ENCODE measurements at places on chromosomes 1 and 21.

- DNase-seq, result no peak
Observed at GRCh38 chr1:179095924-179096323, 14.1 kb downstream of the TOR3A start.

DNA sequence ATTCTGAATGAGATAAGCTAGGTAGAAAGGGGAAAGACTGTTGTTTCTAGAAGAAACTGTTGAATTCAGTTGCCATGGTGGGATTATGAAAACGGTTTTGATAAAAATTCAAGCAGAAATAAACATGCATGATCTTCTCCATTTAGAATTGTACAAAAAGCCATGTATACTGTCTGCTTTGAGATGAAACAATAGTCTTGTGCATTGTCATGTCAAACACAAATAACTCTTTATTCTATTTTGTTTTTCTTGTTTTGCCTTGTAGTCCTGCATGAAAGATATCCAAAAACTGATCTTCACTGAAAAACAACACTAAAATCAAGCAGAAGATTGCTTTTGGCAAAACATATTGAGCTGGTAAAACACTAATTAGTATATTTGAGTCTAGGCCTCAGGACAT is 659.9 kb downstream of the LTN1 start:
- DNase-seq, result no peak

- no peak for DNase-seq
Observed at GRCh38 chr1:53599481-53599880, 139.5 kb downstream of the GLIS1 start.

DNA sequence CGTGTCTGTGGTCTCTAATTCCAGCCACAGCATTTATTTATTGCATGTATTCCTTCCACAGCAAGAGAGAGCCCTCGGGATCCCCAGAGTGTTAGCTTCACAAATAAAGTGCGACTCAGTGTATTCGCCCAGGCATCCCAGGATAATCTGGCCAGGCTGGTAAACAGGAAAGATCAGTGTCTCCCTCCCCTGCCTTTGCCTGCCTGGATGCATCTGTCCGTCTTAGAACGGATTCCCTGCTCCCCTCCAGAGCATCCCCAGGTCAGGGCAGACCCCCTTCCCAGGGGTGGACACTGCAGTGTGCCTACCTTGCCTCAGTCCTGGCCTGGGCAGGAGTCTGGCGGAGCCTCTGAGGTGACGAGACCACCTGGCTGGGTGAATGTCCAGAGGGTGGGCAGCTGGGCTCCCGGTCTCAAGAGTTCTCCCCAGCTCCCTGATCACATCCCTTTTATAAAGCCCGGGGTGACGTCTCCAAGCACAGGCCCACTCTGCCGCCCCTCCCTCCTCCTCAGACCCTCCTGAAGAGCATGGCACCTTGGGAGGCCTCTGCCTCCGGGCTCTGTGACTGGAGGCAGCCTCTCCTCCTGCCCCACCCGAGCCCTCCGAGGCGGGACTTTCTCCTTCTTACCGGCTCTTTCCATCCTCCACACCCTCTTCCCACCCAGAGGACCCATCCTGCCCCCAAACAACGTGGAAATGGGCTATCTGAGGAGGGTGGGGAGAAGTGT is at the start of gene KISS1:
TSS of gene KISS1 (minus strand) at position 424 of the 728 bp plus-strand sequence. CDS start 3,615 bp downstream, outside the sequence.
- DNase-seq, result no peak

DNA sequence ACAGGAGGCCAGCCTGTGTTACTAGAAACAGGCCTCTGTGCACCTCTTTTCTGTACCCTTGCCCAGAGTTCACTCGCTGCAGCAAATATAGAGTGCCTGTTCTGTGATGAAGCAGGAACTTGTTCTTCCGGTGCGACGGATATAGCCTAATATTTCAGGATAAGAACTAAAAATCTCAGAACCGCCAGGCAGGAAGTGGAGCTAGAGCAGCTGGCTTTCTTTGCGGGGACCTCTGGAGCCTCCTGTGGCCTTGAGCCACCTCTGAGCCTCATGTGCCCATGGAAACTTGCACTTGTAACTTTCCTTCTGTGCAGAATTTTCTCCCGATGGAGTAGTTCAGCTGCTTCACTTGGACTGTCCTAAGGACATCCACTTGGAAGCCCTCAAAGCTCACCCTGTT is 44.5 kb upstream of the VAMP3 start:
- no peak for DNase-seq

DNA sequence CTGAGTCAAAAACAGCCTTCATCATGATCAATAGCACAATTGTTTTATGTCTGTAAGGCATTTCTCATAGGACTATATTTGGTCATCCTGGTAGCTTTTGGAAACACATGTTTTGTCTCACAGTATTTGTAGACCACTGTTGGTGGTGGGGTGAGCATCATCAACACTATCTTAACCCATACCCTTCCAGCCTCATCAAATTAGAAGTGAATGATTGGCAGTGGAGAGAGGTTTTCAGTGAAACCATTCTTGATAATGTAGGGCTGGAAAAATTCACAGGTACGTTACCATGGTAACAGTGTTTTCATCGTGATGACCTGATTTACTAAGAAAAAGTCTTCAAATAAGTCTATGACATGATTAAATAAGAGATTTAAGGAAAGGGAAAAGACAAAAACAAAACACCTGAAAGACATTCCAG is 45.3 kb upstream of the C1orf105 start:
- DNase-seq, result no peak

GRCh38 chr1:223246476-223247112 is 103.5 kb upstream of the TLR5 start:
- DNase-seq, result no peak

- no peak for DNase-seq
Observed at GRCh38 chr1:117842408-117843170, 86.8 kb downstream of the GDAP2 start.

GRCh38 chr1:152801333-152801732 is 4.8 kb downstream of the LCE1D start:
- no peak for DNase-seq

DNA sequence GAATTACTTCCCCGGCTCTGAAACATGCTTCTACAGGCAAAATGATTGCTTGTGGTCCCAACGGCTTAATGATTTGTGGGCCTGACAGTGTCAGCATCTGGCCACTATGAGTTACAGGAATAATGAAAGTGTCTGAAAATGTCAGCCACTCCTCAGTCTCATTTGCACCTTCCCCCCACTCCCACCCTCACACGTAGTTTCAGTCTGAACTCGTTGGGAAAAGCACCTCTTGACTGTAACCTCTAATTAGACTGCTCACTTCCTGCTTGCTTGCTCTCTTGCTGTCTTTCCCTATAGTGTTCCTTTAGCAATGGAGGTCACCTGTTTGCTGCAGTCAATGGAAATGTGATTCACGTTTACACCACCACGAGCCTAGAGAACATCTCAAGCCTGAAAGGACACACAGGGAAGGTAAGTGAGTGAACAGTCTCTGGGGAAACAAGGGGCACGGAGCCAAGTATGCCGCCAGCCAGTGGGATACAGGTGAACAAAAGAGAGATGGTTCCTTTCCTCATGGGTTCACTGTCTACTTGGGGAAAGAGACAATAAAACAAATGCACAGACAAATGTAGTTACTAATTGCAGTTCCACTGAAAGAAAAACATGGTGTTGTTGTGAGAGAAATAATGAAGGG is 27.1 kb downstream of the CFAP57 start:
- no peak for DNase-seq

GRCh38 chr1:182664296-182664695 is 20.1 kb downstream of the RGS8 start:
- DNase-seq, result no peak

GRCh38 chr1:154463512-154463990 is 38.5 kb upstream of the TDRD10 start:
- DNase-seq, result peak; percentile 59

GRCh38 chr1:197916500-197916983 is 630 bp upstream of the LHX9 start:
- no peak for DNase-seq

DNA sequence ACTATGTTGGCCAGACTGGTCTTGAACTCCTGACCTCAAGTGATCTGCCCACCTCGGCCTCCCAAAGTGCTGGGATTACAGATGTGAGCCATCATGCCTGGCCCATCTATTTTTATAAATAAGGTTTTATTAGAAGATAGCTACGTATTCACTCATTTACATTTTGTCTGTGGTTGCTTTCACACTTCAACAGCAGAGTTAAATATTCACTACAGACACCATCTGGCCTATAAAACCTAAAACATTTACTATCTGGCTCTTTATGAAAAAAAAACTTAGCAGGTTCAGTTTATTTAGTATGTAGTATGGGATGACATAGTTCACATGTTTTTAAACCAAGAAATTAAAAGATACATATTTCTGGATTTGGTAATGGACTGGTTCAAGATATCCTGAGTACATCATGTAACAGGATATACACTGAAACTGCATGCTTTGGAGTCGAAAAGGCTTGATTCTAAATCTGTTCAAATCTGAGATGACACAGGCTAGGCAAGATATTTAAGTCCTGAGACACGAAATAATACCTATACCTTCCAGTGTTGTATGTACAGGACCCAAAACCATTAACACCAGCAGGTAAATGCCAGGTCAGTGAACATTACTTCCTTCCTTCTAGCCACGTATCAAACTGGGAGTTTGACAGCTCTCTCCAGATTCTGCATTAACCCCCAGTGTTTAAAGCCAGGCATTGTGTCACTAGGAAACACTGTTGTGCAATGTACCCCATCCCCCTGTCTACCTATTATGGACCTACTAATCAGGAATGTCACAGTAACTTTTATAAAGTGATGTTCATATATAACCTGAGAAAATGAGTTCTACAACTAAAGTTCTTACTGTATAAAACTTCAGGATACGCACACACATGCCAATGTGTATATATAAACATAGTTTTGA is 54.3 kb upstream of the SDC3 start:
- peak; percentile 55 for DNase-seq

DNA sequence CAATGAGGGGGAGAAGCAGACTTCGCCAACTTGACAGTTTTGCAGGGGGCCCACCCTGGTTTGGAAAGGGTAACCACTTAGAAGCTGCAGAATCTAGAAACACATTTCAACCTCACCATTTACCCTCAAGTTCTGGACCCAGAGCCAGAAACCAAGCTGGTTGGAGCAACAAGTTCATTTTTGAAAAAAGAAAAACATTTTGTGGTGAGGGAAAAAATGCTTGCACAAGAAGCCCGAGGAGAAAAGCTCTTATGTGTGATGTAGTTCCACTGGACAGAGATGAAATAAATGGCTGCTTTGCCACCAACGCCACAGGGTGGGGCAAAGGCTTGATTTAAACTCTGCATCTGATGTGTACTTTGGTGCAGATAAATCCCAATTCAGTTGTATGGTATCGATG is 10.6 kb upstream of the NGF start:
- DNase-seq, result no peak

GRCh38 chr1:219173758-219174459 is at the start of gene LYPLAL1:
LYPLAL1 (plus strand) TSS chr1:219173878; CDS start chr1:219173891, 13 bp downstream.
- DNase-seq, result peak; percentile 94

- no peak for DNase-seq
Observed at GRCh38 chr1:62529227-62529626, 68.1 kb upstream of the ANGPTL3 start.

DNA sequence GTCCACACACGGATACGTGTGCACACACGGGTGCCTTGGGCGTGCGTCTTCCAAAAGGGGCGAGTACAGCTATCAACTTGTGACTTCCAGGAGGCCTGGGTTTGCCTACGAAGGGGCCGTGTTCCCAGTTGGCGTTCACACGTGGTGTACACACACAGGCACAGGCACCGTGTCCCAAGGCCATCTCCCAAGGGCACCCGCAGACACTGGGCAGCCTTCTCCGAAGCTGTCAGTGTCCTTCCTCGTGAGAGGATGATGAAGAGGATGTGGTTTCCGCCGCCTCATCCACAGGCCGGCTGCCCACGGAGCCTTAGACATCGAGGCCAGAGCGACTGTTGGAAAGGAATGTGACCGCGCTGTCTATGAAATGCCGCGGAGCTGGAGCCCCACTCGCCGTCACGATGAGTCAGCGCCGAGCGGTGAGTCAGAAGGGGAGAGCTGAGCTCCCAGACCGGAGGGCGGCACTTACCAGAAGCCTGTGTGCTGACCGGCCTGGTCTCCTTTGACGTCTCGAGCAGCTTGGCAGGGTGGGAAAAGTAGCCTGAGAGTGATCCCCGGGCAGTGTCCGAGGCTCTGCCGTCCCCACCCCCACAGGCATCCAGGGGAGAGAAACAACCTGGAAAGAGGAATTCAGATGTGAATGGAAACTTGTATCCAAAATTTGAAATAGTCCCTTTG is 141.4 kb upstream of the ARHGEF16 start:
- DNase-seq, result peak; percentile 78

GRCh38 chr1:31432592-31433395 is 19.8 kb downstream of the SERINC2 start:
- no peak for DNase-seq

DNA sequence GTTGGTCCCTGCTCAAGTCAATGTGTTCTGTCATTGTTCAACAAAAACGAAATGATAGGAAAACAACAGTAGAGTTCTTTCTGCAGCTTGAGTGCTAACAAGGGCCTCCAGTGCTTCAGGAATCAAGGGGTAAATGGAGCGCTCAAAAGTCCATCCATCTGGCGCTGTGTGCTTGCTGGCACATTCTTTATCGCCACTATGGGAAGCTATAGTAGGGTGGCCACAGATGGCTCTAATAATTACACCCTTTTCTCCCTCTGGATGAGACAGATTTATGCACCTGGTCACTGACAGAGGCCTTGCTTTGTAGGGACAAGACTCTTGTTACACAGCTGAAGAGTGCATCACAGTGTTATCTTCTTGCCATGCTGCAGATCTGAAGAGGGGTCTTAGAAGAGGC is 136.0 kb downstream of the GDAP2 start:
- no peak for DNase-seq

DNA sequence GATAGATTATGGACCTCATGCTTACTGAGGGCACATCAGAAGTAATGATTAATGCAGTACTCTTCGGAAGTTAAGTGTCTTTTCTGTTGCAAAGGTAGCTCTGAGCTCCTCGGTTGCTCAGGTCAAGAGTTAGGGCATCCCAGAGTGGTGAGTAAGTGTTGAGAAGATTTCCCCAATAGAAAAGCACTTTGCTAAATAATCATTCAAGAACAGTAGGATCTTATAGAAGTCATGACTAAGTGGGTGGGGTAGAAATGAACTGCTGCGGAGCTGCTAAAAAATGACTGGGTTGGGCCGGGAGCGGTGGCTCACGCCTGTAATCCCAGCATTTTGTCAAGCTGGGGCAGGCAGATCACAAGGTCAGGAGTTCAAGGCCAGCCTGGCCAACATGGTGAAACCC is 648.6 kb upstream of the CAMK1G start:
- DNase-seq, result no peak

DNA sequence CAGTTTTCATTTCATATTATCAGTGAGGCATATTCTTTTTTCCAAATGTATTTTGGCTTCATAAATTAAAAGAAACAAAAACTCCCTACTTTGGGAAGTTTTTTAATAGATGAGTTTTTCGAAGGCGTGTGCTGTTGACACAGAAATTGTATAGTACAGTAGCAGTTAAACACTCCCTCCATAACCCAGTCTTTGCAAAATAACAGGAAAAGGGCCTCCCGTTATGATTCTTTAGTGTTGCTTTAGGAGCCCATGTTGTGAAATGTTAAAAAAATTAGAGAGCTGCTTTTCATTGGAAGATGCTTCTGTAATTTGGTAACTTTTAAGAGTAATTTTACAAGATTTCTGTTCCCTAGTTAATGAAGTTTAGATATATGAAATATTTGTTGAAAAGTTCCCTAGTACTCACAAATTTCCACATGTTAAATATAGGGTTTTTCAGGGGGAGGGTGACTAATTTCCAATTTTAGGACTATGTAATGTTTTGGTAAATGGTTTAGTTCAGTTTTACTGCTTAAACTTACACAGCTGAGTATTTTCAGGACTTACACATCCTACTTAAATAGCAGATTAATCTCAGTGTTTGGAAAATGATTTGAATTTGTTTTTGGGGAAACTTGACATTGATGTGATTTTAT is 2.0 kb downstream of the CAMSAP2 start:
- peak; percentile 35 for DNase-seq

GRCh38 chr1:87666681-87667080 is 338.0 kb downstream of the LMO4 start:
- no peak for DNase-seq
